ENCODE measurements at places on chromosomes 1 and 21.

GRCh38 chr1:212968368-212968863, 18.1 kb downstream of the VASH2 start:
- DNase-seq = no peak

DNA sequence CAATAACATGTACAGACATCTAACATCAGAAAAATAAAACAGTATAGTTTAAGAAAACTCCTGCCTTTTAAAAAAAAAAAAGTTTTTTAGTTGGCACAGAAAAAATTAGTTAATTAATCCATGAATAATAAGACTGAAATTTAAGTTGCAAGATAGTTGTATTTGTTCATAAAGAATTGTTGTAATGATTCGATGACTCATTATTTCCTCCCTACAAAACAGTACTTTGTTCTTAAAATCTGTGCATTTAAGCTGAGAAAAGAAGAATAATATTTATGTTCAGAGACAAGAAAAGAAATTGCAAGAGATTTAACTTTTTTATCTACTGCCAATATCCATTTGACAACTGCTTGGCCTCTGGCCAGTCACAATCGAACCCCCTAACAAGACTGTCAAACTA, 894.7 kb downstream of the ADGRL2 start:
- DNase-seq = no peak

DNA sequence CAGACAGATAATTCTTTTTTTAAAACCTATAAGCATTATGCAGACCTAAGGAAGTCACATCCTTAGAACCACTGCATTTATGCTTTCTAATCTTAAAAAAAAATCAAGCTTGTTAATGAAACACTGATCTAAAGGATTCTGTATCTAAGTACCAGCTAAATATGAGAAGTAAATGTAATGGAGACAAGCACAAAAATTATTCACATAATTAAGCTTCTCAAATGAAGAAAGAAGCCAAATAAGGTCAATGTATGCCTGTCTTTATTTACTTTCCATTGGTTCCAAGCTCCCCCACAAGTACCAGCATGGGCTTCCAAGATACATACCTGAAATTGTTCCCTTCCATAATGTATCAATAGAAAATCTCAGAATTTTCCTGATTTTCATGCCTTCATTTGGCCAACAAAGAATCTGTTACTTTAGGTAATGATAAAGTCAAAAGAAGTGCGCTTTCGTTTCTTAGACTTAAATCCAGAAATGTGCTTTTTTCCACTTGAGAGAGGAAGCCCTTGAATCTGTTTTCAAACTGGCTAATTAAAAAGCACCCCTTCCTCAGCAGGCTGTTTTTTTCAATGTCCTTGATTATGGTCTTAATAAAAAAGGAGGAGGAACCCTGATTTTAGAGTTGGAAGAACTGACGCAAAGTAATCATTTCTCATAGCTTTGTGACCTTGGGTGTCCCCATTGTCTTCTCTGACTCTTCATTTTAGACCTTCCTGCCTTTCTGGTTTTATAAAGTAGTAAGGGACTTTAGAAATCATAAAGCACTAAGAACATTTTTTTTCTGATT, 3.8 kb downstream of the RGS2 start:
- DNase-seq = no peak

DNA sequence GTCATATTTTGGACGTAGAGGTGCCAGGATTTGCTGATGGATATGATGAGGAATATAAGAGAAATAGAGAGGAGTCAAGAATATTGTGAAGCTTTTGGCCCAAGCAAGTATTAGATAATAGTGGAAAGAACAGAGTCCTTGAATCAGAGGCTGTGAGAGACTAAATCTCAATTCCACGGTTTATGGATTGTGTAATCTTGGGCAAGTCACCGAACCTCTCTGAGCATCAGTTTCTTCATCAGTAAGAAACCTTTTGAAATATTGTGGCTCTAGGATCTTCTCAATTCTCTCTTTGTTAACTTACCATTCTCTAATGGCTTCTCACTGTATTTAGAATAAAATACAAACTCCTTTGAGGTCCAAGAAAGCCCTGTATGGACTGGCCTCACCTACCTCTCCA, 77.6 kb downstream of the RPS6KA1 start:
- no peak for DNase-seq

- DNase-seq = no peak
These were observed 39.8 kb upstream of the COL18A1 start for GRCh38 chr21:45365186-45365607.

- DNase-seq = no peak
These were observed 182.3 kb upstream of the GREM2 start for GRCh38 chr1:240794046-240794843.

DNA sequence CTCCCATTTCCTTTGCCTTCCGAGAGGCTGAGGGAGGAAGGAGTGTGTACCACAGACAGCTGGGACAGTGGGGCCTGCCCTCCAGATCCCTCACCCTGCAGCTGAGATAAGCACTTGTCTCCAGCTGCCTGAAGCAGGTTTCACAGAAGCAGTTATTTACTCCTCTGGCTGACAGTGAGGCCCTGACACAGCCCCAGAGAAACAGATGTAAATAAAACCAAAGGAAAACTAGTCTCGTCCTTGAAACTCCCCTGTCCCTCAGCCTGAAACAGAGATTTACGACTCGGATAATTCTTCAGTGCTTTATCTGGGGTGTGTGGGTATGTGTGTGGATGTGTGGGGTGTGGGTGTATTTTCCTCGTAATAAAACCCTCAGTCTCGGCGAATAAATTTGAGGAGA, 181.1 kb downstream of the IGSF21 start:
- DNase-seq = no peak

DNA sequence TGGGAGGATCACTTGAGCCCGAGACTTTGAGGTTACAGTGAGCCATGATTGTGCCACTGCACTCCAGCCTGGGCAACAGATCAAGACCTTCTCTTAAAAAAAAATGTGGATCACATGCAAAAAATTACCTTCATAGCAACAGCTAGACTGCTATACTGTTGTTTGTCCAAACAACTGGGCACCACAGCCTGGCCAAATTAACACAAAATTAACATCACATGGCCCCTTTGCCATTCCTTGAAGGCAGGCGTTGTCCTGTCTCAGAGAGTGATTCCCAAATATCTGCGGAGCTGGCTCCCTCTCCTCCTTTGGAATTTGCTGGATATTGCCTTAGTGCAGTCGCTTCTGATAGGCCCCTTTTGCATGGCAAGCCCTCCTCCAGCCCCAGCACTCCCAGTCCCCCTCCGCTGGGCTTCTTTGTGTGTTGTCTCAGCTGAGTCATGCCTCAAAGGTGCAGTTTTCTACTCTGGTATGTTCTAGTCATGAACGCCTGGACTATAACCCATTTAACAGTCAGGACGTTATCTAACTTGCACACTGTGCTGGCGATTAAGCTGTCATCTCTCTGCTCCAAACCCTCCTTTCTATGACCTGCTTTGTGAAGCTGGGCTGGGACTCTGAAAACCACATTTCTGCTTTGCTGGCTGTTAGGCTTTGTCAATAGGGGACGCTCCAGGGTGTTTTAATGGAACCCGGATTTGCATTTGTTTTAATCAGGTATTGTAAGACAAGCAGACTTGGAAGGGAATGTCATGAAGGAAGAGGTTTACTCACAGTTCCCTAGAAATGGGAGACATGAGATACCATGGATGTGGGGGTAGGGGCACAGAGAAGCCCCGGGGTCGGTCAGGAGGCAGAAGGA, 20.1 kb upstream of the HPCAL4 start:
- no peak for DNase-seq

DNA sequence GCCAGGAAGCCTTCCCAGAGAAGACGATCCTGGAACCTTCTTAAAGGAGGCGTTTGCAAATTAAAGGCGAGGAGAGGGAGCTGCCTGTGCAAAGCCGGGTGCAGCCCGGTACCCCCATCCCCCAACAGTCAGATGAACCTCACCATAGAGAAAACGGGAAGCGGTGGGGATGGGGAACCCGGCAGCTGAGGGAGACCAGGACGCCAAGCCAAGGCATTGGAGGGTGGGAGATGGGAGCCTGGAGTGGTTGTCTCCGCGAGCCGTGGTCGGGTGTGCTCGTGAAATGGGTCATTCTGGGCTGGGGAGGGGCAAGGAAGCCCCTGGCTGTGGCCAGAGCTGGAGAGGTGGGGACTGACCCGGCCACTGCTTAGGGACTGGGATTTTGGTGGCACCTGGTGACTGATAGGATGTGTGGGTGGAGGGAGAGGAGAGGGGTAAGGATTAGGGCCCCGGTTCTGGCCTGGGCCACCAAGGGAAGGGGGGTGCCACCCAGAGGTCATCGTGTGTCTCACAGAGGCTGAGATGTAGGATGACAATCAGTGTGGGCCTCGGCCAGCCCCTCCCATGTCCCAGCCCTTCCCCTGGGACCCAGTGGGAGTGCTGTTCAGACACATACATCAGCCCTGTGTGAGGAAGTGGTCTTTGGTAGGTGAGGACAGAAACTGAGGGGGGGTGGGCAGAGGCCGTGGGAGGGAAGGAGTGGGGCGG, 676 bp upstream of the PADI2 start:
- no peak for DNase-seq

- DNase-seq = no peak
These were observed 18.6 kb upstream of the SLC6A9 start for GRCh38 chr1:44049839-44050238.
